ENCODE measurements at places on chromosomes 5 and 9.

GRCh38 chr5:142929587-142929986 lies 159.4 kb downstream of the ARHGAP26 start:
- no peak for DNase-seq

GRCh38 chr9:112771359-112772214 lies 21.0 kb downstream of the SNX30 start:
- no peak for DNase-seq

GRCh38 chr9:94728719-94729118 lies 2.2 kb downstream of the AOPEP start:
- no peak for DNase-seq

GRCh38 chr5:174521449-174521848 lies 202.9 kb upstream of the MSX2 start:
- DNase-seq = no peak

GRCh38 chr5:50658246-50658645 lies 8.2 kb upstream of the PARP8 start:
- no peak for DNase-seq

DNA sequence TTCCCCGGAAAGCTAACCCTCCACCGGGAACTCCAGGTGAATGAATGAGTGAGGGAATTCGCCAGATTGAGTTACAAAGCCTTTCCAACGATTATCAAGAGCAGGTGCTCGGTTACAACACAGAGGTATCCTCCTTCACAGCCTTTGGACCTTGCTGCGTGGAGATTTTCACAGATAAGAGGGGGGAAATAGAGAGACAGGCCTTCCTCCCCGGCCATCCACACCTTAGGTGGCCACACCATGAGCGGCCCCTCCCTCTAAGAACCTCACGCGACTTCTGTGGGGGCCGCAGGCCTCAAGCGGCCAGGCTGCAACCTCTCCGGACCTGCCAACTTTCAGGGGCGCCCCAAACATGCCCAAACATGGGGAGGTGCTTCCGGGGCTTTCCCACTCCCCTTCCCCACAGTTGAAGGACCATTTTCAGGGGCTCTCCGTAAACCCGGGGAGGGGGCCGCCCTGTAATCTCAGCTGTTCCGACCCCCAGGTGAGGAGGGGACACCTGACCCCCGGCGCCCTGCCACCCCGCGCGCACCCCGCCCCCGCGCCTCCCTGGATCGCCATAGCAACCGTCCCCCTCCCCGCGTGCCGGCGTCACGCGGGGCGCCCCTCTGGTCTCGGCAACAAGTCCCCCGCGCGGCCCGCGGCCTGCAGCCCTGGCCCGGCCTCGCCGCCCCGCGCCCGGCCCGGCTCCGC lies 603 bp downstream of the DENND1A start:
- DNase-seq = no peak

- DNase-seq = no peak
Observed at GRCh38 chr5:3155046-3155445, 403.6 kb upstream of the IRX2 start.

GRCh38 chr5:10409504-10409903 lies 32.2 kb upstream of the ROPN1L start:
- DNase-seq = no peak

DNA sequence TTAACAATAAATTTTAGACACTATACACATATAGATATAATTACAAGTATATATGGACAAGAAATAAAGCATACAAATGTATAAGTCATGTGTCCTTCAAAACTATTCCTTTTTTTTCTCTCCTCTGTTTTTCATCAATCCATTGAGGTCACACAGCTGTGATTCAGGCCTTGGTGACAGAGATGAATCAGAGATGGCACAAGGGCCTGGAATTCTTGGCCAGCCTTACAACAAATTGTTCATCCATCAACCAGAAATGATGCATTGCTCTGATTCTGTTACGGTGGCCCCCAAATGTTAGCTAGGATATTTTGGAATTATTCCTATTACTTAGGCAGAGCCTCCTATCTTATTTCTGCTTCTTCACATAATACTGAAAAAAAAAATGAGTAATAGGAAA lies 108.7 kb upstream of the MPDZ start:
- no peak for DNase-seq

DNA sequence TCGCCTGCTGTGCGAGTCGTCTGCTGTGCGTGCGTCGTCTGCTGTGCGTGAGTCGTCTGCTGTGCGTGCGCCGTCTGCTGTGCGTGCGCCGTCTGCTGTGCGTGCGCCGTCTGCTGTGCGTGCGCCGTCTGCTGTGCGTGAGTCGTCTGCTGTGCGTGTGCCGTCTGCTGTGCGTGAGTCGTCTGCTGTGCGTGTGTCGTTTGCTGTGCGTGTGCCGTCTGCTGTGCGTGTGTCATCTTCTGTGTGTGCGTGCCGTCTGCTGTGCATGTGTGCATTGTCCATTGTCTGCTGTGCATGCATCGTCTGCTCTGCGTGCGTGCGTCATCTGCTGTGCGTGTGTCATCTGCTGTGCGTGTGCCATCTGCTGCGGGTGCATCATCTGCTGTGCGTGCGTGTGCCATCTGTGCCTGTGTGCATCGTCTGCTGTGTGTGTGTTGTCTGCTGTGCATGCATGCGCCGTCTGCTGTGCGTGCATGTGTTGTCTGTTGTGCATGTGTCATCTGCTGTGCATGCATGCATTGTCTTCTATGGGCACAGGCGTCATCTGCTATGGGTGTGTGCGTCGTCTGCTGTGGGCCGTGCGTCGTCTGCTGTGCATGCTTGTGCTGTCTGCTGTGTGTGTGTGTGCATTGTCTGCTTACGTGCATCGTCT lies 68.6 kb upstream of the IRX4 start:
- no peak for DNase-seq

- no peak for DNase-seq
Observed at GRCh38 chr9:125356032-125356431, 94.4 kb downstream of the GAPVD1 start.

DNA sequence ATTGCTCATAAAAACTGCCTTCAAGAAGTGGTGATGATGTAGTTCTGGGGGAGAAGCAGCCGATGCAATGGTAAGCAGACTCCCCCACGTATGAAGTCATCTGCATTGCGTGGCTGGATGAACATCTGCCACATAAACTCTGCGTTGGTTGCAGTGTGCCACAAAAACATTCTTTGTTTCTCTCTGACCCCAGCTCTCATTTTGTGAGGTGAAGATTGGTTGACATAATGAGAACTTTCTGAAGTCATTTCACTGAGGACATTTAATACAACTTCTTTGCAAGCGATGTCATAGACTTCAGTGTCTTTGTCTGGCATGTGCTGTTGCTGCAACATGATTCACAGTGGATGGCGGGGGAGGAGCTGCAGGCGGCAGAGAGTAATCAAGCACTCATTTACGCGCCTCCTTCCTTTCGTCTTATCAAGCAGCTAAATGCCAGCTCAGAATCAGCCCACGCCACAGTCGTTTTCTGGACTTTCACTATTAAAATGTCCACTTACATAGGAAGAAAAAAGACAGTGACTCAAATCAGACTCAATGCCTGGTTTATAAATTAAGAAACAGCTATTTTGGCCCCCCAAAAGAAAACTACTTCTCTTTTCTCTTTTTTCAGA lies 91.5 kb upstream of the NFIL3 start:
- DNase-seq = no peak

DNA sequence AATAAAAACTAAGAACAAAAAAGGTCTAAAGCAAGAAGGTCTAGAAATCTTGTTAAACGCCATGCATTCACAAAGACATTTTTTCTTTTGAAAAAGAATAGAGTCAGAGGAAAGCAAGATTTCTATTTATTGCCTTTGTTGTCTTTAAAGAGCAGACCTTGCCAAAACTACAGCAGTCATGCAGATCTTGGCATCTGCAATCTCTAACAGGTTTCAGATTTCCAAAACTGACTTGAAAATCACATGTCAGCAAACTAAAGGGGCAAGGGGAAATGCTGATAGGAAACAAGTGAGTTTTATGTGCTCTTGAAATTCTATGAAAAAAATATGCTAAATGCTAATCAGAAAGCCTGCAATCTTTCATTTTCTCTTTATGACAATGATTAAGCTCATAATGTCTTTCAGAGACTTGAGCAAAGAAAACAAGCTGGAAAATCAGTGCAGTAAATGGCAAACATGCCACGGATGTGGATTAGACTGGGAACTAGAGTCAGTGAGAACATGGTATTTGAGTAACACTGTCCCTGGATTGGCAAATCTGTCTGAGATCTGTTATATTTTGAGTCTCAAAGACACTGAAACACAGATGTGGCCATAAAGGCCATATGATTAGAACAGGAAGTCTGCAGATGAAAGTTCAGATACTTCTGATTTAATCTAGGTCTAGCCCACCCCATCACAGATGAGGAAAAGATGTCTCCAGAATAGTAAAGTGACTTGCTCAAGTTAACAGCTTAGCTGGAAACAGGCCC lies 361.4 kb upstream of the RPS23 start:
- DNase-seq = no peak

DNA sequence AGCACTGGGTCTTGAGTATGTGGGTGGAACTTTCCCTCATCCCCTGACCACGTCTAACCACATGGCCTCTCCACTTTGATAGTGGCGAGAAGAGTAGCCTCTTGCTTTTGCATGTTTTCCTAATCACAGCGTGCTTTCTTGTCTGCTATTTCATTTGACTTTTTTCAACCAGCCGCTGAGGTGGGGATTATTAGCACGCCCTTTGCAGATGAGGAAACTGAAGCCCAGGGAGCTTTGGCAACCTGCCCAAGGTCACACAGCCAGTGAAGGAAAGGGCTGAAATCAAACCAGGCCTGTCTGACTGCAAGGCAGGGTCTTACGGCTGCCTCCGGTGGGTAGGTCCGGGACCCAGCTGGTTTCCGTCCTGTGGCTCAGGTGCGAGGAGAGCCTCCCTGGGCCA lies 106.5 kb upstream of the MSX2 start:
- no peak for DNase-seq

DNA sequence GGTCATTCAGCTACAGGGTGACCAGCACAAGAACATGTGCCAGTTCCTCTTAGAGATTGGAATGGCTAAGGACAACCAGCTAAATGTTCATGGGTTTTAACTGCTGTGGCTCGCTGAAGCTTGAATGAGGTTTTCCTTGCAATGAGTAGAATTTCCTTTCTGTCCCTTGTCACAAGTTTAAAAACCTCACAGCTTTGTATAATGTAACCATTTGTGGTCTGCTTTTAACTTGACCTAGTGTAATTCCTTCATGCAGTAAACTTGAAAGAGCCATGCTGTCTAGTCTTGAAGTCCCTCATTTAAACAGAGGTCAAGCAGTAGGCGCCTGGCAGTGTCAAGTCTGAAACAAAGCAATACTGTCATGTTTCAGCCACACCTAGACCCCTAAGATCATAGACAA lies 181.3 kb upstream of the DMRT1 start:
- no peak for DNase-seq

- no peak for DNase-seq
Observed at GRCh38 chr9:136621734-136622093, 41.0 kb upstream of the EGFL7 start.

- DNase-seq = no peak
Observed at GRCh38 chr9:112103405-112103804, 71.7 kb downstream of the SUSD1 start.

DNA sequence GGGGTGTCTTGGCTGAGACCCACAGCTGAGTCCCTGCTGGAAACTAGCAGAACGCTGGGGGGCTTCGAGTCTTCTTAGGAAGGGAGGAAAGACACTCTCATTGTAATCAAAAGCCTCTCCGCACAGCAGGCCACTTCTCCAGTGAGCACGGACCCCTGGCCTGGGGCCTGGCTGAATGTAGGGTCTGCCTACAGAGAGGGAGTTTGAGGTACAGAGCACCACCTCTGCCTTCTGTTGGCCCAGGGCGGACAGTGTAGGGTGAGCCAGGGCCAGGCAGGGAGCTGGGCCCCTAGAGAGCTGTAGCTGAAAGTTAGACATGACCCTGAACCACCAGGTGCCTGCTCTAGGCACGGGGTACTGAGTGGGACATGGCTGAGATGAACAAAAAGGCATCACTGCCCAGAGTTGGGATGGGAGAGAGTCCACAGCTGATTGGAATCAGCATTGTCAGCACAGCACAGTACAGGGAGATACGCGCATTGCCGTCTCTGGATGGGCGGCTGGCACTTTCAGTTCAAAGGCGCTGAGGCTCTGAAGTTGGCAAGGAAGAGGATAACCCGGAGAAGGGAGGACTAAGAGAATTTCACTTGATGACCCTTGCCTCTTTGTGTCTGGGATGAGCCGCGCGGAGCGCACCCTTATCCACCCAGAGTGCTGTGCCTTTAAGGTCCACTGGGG lies 363 bp upstream of the SLC25A48 start:
- DNase-seq = no peak

DNA sequence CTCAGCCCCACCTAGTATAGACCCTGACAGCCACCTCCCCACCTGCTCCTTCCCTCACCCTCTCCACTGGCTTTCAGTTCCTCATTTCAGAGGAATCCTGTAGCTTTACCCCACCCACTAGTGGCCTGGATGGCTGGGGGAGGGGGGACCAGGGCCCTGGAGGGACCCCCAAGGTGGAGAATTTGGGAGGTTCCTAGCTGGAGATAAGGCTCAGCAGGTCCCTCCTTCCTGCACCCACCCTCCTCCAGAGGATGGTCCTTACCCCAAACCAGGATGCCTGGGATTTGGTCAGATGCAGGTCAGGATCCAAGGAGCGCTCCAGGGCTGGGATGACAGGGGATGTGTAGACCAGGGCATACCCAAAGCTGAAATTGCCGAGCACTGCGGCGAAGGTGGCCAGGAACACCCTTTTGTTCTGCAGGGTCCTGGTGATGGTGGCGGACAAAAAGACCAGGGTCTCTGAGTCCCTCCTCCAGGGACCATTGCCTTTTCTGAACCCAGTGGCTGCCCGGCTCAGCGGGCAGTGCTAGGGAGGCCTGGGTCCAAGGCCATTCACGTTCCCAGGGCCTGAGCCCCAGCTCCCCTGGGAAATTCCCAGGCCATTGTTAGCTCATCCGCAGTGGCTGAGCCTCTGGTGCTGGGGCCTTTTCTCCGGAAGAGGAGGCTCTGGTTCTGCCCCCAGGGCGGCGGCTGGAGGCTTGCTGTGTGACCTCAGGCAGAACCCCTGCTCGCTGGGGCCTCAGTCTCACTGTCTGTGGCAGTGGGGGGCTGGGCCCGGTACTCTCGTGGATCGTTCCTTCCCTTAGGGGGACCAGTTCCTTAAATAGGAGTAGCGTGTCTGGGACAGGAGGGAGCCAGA lies 678 bp downstream of the SLC2A6 start:
- DNase-seq = no peak
